ENCODE measurements at places on chromosomes 13 and 19.

DNA sequence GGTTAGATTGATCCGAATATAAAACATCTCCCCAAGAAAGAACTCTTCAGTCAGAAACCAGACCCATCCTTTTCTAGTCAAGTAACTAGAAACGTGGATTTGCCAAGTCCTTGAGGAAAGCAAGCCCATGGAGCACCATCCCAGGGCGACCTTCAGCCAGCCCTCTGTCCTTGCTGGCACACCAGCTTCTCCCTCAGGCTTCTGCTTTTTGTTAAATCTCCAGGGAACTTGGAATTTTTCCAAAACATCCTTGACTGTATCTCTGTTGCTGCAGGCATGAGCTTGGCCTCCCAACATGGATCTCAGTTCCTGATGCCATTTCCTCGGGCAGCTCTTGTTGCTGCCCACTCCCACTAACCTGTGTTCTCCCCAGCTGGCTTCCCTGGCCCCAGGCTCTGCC lies 27.1 kb upstream of the C1QTNF9 start:
- no peak for DNase-seq

DNA sequence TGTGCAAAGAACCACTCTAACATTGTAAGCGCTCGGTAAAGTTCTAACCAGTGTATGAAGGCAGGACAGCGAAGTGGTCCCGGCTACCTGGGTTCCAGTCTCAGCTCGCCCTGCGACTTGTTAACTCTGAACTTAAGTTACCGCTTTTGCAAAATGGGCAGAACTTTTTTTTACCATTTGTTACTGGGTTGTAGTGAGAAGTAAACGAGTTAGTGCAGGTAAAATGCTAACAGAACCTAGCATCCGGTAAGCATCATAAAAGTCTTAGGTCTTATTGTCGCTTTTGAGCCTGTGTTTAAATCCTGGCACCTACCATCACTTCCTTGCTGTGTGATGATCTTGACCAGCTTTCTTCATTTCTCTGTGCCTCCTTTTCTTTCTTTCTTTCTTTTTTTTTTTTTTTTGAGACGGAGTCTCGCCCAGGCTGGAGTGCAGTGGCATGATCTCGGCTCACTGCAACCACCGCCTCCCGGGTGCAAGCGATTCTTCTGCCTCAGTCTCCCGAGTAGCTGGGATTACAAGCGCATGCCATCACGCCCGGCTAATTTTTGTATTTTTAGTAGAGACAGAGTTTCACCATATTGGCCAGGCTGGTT lies 734 bp upstream of the TRMT1 start:
- DNase-seq = no peak

DNA sequence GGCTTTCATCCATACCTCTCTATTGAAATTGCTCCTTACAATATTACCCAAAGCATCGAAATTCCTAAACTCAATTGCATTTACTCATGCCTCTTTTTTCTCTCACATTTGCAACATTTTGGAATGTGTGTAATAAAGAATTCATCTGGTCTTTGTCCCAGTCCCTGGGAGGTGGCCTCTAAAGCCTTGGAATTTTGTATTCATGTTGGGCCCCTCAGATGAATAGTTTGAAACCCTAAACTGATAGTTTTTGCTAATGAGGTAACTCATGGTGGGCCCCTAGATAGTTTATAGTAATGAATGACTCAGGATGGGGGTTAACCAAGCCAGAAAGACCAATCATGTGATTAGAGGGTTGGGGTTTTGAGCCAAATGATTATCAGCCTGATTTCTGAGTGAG lies 490.4 kb downstream of the DIAPH3 start:
- DNase-seq = no peak

DNA sequence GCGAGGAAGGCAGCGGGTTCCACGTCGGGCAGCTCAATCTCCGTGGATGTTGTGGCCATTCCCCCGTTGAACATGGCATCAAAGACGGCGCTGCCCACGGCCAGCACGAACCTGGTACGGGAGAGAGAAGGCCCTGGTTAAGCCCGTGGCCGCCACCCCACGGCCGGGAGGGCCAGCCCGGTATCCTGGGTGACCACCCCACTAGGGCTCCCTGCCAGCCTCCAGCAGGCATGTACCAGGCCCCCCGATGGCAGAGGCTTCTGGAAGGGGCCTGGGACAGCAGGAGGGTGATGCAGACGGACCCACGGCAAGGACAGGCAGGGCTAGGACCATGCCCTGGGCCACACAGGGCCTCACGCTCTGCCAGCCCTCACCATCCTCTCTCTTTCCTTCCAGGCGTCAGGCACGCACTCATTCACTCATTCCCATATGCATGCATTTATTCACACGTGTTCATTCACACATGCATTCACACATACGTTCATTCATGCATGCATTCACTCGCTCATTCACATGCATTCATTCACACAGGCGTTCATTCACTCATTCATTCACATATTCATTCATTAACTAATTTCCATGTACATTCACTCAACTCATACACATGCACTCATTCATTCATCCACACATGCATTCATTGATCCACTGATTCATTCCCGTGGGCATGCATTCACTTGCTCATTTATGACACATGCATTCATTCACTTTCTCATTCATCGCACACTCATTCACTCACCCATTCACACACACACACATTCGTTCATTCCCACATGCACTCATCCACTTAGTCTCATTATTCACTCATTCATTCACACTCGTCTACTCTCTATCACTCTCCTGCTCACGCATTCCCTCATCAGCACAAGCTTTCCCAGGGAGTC lies 17.9 kb downstream of the BTBD2 start:
- no peak for DNase-seq

GRCh38 chr19:43913383-43913782 lies 21.7 kb downstream of the ZNF45 start:
- DNase-seq = no peak

DNA sequence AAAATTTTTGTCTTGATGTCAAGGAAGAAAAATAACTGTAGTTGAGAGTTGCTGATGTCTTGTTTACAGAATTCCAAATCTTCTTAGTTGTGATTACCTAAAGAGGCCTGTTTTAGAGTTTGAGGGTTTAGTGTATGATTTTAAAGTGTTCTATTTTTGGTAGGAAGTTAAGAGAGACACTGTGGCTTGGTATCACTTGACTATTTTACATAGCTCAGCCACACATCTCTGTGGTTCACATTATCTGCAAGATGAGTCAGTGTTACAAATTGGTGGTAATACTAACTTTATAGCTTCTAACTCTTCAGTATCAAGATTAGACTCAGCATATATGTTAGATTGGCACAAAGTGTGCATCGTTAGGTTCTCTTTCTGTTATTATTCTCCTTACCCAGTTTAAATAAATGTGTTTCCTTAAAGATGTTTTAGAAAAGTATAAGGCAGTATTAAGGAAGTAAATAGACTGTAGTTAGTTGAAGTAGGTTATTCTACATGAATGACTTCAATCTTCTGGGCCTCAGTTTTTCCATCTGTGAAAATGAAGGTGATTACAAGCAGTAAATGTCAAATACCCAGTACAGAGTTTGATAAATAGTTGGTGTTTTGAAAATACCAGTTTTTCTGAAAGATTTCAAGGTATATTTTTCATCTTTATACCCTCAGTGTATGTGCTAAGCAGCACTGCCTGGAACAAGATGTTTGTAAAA lies 33.4 kb downstream of the COG6 start:
- no peak for DNase-seq

All from thoracic aorta (tissue), 2 donors.